ENCODE measurements at places on chromosomes 7 and 10. TPM values are rescaled to one million over a fixed set of nuclear protein-coding genes. Genes with fewer than 3 reads are reported as not detected.

DNA sequence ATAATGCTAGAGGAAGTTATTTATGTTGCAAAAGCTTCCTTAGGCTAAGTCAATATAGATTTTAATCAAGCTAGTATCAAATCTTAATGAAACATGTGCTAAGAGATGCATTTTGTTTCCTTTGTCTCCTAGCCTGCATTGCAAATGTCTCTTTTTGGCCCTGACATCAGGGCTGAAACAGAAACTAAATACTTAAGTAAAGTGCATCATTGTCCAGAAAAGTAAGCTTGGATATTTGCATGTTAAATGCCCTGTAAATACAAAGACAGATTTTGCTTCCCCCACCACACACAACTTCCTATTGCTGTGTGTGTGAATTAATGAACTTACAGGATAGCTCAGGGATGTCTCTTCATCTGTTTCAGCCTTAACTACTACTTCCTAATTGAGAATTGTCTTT is 10.0 kb upstream of the STAMBPL1 start:
- DNase-seq: no peak

GRCh38 chr10:127797339-127797738 is 60.4 kb downstream of the FOXI2 start:
- DNase-seq: no peak

DNA sequence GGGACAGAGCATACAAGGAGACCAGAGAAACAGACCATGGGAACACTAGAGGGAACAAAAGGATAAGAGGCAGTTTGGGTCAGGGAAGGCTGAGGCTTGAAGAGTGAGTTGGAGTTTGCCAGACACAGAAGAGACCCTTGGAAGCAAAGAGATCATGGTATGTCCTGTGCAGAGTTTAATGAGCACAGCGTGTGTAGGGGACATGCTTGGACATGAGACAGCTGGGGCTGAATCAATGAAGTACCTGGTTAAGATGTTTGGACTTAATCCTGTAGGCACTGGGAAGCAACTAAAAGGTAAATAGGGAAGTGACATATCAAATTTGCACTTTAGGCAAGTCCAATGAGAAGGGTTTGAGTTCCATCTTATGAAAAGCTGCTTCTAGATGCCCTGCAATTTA is 79.6 kb downstream of the KIAA1217 start:
- DNase-seq: peak; percentile 57

GRCh38 chr10:61990761-61991135 is 89.2 kb downstream of the ARID5B start:
- no peak for DNase-seq

GRCh38 chr7:109284943-109285342 is 715.3 kb downstream of the DNAJB9 start:
- no peak for DNase-seq

GRCh38 chr7:154584352-154585252 is 418.3 kb downstream of the PAXIP1 start:
- DNase-seq: no peak

DNA sequence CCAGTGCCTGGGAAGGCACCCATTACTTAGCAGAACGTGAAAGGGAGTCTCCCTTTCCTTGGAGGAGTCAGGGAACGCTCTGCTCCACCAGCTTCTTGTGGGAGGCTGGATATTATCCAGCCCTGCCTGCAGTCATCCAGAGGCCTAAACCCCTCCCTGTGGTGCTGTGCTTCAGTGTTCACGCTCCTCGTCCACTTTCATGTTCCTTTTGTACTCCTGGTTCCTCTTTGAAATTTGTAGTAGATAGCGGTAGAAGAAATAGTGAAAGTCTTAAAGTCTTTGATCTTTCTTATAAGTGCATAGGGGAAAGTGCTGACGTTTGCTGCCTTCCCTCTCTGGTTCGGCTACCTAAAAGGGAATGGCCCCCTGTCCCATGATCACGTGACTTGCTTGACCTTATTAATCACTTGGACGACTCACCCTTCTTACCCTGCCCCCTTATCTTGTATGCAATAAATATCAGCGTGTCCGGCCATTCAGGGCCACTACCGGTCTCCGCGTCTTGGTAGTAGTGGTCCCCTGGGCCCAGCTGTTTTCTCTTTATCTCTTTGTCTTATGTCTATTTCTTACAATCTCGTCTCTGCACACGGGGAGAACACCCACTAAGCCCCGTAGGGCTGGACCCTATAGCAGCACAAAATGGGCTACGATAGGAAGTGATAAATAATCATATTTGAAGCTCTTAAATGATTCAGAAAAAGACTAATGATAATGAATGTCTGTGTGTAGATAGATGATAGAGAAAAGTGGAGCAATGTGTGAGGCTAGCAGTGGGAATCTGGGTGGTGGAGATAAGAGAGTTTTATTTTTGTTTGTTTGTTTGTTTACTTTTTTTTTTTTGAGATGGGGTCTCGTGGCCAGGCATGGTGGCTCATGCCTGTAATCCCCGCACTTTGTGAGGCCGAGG is 5.8 kb upstream of the ESYT2 start:
- DNase-seq: no peak

DNA sequence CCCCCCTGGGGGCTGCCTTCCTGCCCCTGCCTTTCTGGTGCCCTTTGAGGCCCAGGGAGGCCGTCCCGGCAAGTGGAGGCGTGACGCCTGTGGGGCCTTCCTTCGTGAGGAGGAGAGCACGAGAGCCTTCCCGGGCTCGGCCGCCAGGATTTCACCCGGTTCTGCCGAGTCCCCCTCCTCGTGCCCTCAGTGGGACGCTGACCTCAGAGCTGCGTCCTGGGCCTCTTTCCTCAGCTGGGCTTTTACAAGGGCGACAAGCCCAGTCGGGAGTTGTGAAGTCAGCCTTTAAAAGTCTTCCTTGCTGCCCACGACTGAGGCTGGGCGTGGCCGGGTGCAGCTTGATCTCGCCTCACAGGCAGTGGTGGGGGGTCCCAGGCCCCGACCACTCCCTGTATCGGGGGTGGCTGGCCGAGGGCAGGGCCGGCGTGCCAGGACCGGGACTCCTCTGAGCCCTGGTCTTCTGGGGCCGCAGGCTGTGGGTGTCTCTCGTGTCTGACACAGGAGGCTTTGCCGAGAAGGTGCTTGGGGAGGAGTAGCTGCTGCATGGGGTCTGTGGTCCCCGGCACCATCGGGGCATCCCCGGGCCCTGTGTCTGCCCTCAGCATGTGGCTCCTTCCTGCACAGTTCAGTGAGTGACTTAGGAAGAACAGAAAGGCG is 41.8 kb downstream of the FAM20C start:
- peak; percentile 26 for DNase-seq

GRCh38 chr10:133388973-133389818 is 4.8 kb upstream of the MTG1 start:
- no peak for DNase-seq

DNA sequence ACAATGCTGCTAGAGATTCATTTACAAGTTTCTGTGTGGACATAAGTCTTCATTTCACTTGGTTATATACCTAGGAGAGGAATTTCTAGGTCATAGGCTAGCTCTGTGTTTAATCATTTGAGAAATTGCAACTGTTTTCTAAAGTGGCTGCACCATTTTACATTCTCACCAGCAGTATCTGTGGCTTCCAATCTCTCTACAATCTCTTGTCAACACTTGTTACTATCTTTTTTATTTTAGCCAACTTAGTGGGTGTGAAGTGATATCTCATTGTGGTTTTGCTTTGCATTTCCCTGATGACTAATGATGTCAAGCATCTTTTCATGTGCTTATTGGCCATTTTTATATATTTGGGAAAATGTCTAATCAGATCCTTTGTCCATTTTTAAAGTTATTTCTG is 53.0 kb upstream of the DRGX start:
- no peak for DNase-seq

GRCh38 chr7:30028749-30029635 is 780 bp downstream of the PLEKHA8 start:
- DNase-seq: peak; percentile 30

DNA sequence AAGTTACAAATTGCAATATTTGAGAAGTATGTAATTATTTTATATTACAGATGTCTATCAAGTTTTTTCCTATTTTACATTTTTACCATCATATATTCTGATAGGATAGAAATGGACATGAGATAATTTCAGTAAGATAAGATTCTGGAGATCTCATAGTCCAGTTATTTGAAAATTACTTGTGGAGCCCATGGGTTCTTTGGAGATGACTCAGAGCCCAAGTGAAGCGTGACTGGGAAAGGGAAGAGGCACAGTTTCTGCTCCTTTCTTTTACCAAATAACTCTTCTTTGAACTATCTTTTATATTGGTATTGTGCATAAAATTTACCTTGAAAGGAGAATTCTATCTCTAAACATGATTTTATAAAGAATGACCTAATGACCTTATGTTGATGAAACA is 2.4 kb downstream of the CD36 start:
- no peak for DNase-seq

- peak; percentile 53 for DNase-seq
Measured at GRCh38 chr7:22582863-22583622, 83.1 kb upstream of the STEAP1B start.

DNA sequence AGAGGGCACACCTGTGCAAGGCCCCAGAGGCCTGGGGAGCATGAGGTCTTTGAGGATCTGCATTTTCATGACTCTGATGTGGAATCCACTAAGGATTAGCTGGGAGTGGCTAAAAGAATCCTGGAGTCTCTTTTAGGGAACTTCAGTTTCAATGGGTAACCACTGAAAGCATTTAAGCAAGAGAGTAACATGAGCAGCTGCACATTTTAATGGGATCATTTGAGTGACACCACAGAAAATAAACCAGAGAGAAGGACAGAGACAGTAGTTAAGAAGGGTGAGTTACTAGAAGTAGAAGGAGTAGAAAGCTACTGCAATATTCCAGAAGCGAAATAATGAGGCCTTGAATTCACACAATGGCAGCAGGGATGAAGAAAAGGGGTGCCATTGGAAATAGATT is 5.2 kb downstream of the GOT1 start:
- no peak for DNase-seq

GRCh38 chr10:88386204-88386788 is 196.8 kb downstream of the RNLS start:
- DNase-seq: no peak

DNA sequence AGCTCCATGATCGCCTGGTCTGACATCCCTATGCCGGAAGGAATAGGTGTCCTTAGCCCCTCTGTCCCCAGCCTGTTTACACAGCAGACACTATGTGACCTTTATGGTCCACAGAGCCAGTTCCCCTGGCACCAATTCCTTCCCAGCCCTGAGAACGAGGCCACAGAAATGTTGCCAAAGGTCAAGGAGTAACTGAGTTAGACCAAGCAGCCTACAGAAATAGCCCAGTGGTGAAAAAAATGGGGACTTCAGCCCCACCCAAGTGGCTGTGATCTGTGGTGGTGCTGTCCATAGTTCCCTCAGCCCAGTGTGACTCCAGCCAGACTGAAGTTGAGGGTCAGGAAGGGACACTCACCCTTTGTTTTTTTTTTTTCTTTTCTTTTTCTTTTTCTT is 2.5 kb downstream of the PGAM2 start:
- no peak for DNase-seq

GRCh38 chr10:104321725-104322415 is 16.4 kb downstream of the ITPRIP start:
- DNase-seq: no peak

- DNase-seq: no peak
Measured at GRCh38 chr10:133141958-133142340, 18.1 kb upstream of the KNDC1 start.

DNA sequence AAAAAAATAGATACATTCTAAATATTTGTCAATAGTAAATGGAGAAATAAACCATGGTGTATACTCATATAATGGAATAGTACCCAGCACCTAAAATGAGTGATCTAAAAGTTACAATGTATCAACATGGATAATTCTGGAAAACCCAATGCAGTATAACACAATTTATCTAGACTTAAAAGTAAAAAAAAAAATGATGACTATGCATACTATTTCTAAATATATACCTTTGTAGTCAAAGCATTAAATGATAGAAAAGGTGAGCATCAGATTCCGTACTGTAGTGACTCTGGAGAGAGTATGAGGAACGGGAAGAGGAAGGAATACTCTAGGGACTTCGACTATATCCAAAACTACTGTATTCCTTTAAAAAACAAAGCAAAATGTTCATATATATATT is 115.2 kb upstream of the CDCA7L start:
- DNase-seq: no peak

DNA sequence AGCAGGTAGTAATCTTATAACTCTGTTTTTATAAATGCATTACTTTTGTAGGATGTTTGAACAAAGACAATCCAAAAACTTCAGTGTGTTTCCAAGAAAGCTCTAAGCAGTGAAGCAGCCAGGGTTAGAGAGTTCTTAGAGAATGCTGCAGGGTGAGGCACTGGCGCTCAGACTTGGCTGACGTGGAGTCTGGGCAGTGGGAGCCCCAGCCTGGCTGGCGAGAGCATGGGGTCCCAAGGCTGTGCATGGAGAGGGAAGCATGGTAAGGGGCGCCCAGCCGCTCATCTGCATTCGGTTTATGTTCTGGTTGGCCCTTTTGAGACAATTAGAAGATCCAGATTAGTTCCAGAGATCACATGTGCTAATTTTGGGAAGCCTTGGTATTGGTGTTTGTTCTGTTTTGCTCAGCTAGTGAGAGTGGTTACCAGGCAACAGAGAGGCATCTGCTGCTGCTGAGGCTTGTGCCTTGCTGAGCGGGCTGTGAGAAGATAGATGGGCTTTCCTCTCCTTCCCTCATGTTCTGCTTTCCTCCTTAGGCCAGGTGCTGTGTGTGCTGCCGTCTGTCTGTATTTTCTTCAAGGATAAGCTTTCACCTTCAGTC is 10.3 kb downstream of the SUN1 start:
- no peak for DNase-seq

- DNase-seq: no peak
Measured at GRCh38 chr10:5561704-5562645, 37.2 kb downstream of the CALML3 start.

GDF10 gene
- 0.32 TPM for total RNA-seq

NUPR2 gene
- total RNA-seq: 40.4 TPM

ANKRD61 gene
- 0.74 TPM for total RNA-seq

UNCX gene
- not detected for total RNA-seq

SPAM1 gene
- 0.62 TPM for total RNA-seq

C10orf62 gene
- 14.0 TPM for total RNA-seq

GIMAP7 gene
- 9.0 TPM for total RNA-seq

CDH23 gene
- 3.9 TPM for total RNA-seq

ASZ1 gene
- 6.1 TPM for total RNA-seq

ZNF736 gene
- total RNA-seq: 12.4 TPM
